HFF-Myc (cell line): ENCODE measurements at places on chromosomes 13 and 19.

GRCh38 chr13:100648354-100648753 lies 26.2 kb downstream of the TMTC4 start:
- no peak for DNase-seq

GRCh38 chr13:30837227-30838159 lies 68.6 kb upstream of the MEDAG start:
- no peak for DNase-seq

GRCh38 chr13:101830035-101830434 lies 377.6 kb downstream of the ITGBL1 start:
- no peak for DNase-seq

- DNase-seq: no peak
Observed at GRCh38 chr13:99290894-99291293, 16.3 kb downstream of the GPR183 start.

DNA sequence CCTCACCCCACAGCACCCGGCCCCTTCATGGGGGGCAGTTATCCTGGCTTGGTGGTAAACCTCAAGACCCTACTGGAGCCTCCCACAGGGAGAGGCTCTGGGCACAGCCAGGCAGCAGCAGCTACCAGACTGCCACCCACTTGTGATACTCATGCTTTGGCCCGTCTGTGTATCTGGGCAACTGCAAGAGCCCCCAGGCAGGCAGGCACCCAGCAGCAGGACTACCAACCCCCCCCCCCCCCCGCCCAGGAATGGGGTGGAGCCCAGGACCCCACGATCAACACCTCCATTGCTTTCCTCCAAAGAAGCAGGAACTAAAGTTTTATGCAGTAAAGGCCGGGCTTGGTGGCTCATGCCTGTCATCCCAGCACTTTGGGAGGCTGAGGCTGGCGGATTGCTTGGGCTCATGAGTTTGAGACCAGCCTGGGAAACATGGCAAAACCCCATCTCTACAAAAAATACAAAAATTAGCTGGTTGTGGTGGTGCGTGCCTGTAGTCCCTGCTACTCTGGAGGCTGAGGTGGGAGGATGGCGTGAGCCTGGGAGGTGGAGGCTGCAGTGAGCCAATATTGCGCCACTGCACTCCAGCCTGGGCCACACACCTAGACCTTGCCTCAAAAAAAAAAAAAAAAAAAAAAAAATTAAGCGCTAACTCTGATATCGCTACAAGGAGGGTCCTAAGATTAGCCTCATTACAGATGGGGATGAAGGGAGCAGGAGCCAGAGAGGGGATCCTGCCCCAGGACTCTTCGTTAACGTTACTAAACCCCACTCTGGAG lies 1.1 kb upstream of the LYL1 start:
- no peak for DNase-seq
